ENCODE measurements at places on chromosomes 16 and 17. TPM values are rescaled to one million over a fixed set of nuclear protein-coding genes. Genes with fewer than 3 reads are reported as not detected.

The XAF1 gene
- total RNA-seq, result 23.9 TPM

The CCL1 gene
- not detected for total RNA-seq

The P2RX1 gene
- not detected for total RNA-seq

The HLF gene
- 0.13 TPM for total RNA-seq

The PRAC1 gene
- not detected for total RNA-seq

- DNase-seq, result no peak
Measured at GRCh38 chr16:54233615-54234014, 53.0 kb downstream of the IRX3 start.

DNA sequence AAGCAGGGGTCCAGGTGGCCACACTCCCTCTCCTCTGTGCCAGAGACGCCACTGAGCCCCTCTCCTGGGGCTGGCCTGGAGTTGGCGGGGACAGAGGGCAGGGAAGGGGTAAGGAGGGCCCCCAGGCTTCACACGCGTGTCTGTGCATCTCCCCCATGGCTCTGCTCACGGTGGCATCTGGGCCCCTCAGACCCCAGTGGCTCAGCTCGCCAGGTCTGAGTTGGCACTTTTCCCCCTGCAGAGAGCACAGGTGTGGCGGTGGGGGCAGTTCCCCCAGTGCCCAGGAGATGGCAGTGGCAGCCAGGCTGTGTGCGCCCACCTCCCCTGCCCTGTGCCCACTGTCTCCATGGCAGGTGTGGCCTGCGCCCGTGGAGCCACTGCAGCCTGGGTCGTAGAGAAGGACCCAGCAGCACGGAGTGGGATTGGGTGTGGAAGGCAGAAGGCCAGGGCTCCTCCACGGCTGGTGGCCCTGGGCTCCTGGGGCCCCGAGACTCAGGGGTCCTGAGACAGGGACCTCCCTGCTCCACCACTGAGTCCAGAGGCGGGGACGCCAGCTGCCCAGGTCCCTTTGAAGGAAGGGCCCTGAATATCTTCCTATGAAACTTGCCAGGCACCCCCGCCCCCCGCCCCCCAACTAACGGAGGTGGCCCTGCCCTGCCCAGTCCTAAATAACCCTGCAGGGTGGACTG lies 4.3 kb upstream of the APRT start:
- no peak for DNase-seq

- no peak for DNase-seq
Measured at GRCh38 chr17:16926061-16926511, 45.8 kb downstream of the TNFRSF13B start.

- DNase-seq, result no peak
Measured at GRCh38 chr17:32565401-32565800, 78.6 kb downstream of the CDK5R1 start.

DNA sequence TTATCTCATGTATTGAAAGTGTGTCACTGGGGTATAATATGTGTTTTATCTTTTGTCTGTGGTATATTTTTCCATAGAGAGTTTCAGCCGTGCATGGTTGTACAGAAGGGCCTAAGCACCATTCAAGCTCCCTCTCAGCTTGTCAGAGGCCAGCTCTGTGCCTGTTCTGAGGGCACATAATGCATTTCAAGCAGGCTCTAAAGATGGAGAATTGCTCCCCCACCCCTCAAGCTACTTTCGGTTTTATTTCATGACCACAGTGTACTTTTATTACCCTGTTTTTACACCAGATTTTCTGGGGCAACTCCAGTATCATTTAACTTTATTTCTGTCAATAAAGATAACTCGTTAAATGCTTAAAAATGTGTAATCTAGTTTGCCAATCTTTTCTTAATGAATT lies 131.7 kb downstream of the SHISA6 start:
- DNase-seq, result no peak

GRCh38 chr16:74774223-74775139 lies at the start of gene FA2H:
FA2H (minus strand) TSS chr16:74774820; CDS start chr16:74774755, 65 bp downstream.
- DNase-seq, result no peak

- DNase-seq, result no peak
Measured at GRCh38 chr16:19417640-19418039, at the start of gene TMC5. TMC5 (plus strand) TSS chr16:19417883; CDS start chr16:19440039, 22,156 bp downstream.

DNA sequence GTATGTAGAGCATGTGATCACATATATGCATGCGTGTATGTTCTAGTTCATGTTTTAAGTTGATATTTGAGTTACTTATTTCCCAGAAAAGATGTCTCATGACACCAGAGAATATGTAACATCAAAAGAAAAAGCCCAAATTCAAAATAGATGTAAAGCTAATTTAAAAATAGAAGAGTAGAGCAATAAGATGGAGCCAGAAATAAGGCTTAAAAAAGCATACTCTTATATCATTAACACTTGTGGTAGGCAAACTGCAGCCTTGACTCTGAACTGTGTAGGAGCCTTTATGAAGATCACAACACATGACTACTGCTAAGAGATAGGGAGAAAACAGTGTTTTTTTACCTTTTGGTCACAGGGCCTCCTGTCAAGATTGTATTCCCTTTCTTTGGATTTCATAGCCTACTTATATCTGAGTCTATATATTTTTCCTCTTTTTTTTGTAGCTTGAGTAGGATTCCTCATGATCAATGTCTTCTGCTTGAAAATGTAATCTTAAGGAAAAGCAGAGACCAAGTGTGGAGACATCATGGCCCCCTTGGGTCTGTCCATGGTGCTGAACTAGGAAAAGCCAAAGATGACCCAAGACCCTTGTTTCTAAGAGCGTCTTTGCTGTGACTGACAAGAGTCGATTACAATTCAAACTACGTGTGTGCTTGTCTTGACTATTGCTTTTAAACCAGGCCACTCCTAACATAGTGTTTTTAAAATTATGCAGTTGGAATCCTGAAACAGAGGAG lies 390.4 kb downstream of the SHISA9 start:
- no peak for DNase-seq

GRCh38 chr16:56980792-56981724 lies 8.3 kb upstream of the NLRC5 start:
- no peak for DNase-seq

DNA sequence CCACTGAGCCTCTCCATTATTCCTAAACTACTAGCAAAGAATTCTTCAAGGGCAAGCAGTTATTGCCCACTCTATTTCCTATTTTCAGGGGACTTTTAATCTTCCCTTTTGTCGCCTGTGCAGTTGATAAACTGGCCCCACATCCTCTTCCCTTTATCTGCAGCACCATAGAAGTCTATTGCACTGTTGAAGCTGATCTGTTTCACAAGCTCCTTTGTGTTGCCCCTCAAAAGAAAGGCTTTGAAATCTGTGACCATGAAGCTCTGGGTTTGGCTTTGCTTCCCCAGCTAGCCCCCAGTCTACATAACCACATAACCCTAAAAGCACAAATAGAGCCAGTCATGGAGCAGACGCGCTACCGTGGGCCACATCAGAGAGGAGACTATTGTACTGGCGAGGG lies 37.1 kb downstream of the CDRT15 start:
- DNase-seq, result no peak

DNA sequence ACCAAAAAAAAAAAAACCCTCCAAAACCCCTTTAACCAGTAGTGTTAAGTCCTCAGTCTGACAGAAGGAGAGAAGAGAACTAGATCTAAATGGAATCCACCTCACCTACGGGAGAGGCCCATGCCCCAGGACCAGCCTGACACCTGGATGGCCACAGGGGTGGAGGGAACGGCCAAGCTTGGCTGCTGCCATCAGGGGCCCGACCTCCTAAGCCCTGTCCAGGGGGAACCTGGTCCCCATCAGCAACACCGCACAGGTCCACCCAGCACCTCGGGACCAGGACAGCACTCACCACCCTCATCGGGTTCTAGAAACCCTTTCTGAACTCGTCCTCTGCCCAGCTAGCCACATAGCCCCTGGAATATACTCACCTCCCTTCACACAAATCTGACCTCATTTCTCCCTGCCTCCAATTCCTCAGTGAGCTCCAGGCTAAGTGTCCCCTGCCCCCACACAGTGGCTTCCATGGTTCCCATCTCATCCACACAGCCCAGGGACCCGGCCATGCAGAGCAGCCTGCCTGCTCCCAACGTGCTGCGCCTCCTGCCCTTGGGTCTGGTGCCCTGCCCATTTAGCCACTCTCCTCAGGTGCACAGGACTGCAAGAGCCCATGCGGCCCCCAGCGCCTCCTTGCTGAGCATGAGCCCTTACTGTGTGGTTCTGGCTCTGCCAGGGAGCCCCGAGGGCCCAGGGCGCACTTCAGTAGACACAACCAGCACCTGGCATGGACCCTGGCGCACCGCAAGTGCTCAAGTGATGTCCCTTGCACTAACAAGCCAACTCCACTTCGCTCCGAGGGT lies 18.3 kb upstream of the CYTH1 start:
- no peak for DNase-seq

DNA sequence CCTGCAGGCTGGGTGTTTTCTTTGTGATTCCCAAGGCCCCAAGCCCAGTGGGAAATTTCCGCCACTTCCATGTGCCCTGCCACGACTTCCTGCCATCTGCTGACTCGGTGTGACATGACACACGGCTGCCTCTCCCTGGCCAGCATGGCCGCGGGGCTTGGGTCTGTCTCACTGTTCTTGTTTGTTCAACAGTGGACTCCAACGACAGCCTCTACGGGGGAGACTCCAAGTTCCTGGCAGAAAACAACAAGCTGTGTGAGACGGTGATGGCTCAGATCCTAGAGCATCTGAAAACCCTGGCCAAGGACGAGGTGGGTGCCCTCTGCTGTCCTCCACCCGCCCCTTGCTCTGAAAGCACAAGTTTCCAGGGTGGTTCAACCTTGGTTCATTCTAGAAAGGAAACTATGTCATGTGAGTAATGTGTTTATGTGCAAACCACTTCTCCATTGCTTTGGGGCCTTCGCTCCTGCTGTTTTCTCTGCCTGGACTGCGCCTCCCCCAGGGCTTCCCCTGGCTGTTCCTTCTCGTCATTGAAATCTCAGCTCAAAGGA lies 26.8 kb downstream of the KNOP1 start:
- no peak for DNase-seq

DNA sequence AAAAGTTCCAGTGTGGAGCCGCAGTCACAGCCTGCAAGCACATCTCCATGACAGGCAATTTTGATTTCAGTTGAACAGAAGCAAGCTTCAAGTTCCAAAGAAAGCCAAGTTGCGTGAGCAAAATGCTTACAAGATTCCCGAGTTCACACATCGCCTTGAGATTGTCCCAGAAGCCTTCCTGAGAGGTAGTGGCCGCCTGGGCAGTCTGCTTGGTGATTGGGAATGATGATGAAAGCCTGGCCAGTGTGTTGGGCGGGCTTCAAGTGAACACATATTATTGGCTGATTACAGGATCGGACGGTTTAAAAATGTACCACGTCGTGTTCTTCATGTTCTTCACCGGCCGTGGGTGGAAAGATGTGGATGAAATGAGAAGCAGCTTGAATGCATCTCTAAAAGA lies 185.5 kb downstream of the FOXL1 start:
- no peak for DNase-seq

- DNase-seq, result no peak
Measured at GRCh38 chr16:66539623-66540469, 10.1 kb downstream of the TK2 start.

GRCh38 chr17:83096401-83097224 lies 17.2 kb downstream of the METRNL start:
- no peak for DNase-seq

GRCh38 chr17:41666237-41666641 lies 22.4 kb upstream of the EIF1 start:
- no peak for DNase-seq

Data from pulmonary artery endothelial cell (primary cell).